RPMI7951 (cell line): ENCODE measurements at places on chromosomes 16 and 17.

DNA sequence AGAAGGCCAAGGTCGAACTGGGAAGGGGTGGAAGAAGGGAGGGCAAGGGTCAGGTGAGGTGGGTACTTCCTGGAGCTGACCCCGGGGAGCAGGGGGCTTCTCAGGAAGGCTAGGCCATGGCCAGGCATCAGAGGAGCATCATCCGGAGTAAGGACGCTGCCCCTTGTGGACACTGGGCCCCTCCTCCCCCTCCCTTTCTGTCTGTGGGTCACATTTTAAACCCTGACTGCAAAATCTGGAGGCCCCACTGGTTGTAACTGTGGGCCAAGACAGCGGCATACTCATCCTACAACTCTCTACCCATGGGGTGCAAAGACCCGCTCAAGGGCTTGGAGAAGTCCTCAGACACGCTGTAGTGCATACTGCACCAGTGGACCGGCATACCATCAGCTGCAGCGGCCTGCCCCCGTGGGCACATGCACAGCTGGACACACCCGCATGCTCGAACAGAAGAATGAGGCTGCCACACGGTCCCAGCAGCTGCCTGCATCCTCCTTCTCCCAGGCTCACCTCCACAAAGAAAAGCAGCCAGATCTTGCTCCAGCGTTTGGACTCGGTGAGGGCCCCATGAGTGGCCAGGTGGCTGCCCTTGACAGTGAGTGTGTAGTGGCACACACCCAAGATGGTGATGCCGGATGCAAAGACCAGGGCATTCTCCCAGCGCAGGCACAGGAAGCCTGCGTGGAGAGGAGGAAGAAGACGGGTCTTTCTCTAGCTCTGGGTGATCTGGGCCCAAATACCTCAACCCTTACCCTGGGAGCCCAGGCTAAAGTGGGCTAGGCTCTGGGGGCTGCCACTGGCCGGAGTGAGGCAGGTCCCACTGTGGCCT is 1.2 kb downstream of the FADS6 start:
- DNase-seq: no peak

- peak; percentile 68 for DNase-seq
These were observed 651 bp downstream of the SHMT1 start for GRCh38 chr17:18362698-18363100.

DNA sequence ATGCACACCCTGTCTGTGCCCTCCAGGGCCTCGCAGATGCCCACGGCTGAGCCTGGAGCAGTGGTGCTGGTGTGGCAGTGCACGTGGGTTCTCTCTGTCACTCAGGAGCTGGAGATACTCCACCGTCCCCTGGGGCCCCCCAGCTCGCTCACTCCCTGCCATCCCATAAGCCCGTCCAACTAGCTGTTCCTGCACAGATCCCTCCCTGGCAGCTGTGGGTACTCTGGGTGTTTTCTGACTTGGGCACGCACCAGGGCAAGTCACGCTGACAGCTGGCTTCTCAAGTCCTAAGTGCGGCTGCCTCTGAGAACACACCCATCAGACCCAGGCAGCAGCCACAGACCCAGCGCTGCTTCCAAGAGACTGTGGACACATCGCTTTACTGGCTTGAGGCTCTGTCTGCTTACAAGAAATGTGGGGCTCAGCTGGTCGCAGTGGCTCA is 25.4 kb upstream of the ITGB4 start:
- DNase-seq: peak; percentile 68

DNA sequence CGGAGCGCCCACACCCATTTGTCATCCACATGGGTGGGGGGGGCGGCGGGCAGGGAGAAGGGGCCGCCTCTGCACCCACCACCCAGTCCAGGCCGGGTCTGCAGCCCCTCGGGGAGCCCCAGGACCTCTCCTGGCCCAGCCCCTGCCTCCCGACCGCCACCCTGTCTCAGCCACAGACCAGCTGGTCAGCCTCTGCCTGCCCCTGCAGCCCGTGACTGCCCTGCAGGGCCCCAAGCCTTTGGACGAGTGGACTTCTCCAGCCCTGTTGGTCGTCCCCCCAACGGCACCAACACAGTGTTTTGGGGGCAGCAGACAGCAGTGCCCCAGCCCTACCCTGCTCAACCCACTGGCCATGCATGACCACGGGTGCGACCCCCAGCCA is 1.2 kb downstream of the PRR35 start:
- no peak for DNase-seq

- peak; percentile 60 for DNase-seq
These were observed 5.5 kb downstream of the GAS2L2 start for GRCh38 chr17:35747540-35748017.

DNA sequence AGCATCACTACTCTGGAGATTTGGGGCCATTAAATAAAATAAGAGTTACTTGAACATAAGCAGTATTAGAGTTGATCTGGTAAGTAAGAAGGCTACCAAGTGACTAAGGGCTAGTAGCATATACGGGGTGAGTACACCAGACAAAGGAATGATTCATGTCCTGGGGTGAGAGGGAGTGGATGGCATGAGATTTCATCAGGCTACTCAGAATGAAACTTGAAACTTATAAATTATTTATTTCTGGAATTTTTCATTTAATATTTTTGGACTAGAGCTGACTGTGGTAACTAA is 2.3 kb downstream of the SLFN5 start:
- peak; percentile 82 for DNase-seq

DNA sequence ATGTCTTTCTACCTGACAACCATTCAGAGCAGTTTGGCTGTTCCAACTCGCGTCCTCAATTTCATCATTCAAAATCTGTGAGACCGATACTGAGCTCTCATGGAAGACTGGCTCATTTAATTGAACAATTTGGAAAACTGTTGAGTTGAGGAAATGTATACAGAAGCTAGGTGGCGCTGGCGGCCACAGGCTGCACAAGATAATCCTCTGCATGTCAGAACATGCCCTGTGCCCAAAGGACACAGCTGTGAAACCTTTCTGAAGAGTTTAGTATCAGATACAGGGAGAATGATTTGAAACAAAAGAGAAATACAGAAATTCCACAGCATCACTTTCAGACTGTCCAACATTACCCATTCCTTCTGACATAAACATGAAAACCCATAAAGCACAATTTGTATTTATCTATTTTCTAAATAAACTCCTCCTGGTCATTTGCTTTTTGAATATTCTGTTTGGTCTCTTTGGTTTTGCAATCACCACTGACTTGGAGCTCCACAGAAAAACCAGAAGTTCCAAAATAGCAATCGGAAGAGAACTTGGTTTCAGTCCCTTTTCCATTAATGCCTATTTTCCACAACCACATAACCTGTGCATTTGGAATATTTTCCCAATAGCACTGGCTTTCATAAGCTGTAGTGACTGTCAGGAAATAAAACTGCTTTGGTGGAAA is 192.8 kb downstream of the MAP2K6 start:
- DNase-seq: peak; percentile 62

- DNase-seq: no peak
These were observed 619.3 kb downstream of the TP53TG3F start for GRCh38 chr16:34078691-34079090.

GRCh38 chr17:83161298-83162034 is 82.1 kb downstream of the METRNL start:
- peak; percentile 92 for DNase-seq

DNA sequence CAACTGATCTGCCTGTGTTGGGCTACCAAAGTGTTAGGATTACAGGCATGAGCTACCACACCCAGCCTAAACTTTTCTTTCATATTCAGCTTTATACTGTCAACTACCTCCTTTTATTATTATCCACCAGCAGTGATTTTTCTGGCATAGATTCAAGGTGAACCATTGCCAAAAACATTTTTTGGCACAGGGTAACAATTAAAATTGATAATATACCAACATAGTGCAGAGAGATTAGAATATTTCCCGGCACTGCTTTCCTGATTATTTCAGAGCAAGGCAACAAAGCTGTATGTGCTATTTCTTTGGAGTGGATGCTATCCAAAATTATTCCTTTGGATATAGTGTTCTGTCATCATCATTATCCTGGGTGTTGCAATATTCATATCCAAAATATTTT is 781.6 kb upstream of the SOX9 start:
- DNase-seq: no peak

DNA sequence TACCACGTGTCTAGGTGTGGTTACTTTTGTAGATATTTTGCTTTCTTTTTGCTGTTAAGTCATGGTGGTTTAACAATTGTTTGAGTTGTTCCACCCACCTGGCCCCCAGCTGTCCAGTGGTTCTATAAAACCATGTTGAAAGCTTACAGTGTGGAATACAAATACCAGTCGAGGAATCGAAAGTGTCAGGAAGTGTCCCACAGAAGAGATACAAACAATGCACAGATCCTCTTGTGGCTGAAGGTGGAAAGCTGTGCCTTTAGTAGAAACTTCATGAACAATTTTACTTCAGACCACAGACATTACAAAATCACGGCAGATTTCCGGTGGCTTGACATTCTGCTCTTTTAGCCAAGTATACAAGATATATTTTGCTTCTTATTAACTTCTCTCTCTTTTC is 782.4 kb upstream of the SOX9 start:
- DNase-seq: peak; percentile 95

GRCh38 chr17:57050306-57050705 is 34.7 kb upstream of the AKAP1 start:
- DNase-seq: no peak

GRCh38 chr16:65717846-65718245 is 596.0 kb upstream of the CDH11 start:
- no peak for DNase-seq

GRCh38 chr16:88077328-88078108 is 126.3 kb downstream of the BANP start:
- DNase-seq: no peak

DNA sequence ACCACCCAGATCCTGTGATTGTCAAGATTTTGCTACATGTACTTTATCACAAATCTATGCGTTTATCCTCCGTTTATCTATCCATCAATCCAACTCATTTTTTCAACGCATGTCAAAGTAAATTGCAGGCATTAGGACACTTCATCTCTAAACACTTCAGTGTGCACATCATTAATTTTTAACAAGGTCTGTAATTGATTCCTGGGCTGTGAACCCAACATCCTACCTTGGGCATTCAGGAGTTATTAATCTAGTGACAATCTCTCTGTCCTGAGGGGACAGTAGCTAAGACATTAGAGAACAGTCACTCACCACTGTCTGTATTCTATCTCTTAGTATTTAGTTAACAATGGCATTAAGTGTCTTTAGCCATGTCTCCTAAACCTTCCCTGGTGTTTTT is 264.7 kb downstream of the SOX9 start:
- DNase-seq: no peak

DNA sequence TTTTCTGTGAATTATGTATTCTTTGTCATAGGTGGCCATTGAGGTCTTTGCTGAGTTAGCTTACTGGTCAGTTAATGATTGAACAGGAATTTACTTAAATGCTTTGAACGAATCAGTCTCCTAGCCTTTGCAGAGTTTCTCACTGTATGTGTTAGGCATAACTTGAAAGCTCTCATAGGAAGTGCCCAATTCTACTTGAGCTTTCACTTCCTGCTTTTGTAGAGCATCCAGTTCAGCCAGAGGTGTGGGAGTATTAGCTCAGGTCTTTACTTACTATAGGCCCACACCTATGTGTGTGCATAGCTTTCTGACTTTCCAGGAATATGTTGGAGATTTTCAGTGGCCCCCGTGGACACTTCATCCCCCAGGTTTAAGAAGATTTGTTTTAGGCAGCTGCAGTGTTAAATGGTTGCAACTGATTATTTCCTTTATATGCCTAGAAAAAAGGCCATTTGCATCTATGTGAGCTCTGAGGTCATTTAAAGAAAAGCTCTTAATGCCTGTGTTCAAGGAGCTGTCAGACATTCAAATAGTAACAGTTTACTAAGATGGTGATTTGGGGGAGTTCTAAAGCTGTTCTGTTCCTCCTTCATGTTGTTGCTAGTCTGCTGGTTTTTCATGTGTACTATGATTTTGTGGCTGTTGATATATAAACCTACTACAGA is 62.3 kb downstream of the PHKB start:
- DNase-seq: no peak

DNA sequence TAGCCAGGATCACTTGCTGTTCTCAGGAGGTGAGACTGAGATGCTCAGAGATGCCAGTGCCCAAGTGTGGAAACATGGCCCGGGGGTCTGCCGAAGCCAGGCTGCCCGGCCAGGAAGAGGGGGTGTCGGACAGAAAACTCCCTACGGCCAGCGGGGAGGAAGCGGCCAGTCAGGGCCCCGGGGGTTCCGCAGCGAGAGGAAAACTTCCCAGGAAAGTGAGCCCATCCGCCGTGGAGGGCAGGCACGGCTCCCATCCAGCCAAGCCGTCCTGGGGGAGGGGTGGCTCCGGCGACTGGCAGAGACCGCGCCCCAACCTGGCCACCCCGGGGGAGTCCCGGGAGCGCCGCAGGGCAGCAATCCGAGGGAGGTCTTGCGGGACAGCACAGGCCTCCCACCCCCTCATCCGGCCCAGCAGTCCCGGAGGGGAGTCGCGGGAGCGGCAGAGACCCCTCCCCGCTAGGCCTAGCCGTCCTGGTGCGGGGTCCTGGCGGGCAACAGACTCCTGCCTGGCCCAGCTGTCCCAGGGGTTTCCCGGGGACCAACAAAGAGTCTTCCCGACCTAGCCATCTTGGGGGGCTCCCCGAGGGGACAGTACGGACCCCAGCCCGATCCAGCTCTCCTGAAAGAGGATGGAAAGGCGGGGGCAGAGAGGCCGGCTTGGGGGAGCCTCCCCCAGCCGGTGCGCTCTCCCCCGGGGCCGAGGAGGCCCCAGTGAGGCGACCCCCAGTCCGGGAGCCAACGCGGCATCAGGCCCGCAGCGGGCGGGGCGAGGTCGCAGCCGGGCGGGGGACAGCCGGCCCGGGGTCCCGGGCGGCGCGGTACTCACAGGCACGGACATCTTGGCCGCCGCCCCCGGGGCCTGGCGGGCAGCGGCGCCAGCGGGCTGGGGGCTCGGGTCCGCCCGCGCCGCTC is 13.8 kb upstream of the BCAR1 start:
- DNase-seq: peak; percentile 45

- peak; percentile 72 for DNase-seq
These were observed 14.7 kb upstream of the MEOX1 start for GRCh38 chr17:43676471-43676870.

- no peak for DNase-seq
These were observed 7.3 kb downstream of the BAHCC1 start for GRCh38 chr17:81402530-81402941.

DNA sequence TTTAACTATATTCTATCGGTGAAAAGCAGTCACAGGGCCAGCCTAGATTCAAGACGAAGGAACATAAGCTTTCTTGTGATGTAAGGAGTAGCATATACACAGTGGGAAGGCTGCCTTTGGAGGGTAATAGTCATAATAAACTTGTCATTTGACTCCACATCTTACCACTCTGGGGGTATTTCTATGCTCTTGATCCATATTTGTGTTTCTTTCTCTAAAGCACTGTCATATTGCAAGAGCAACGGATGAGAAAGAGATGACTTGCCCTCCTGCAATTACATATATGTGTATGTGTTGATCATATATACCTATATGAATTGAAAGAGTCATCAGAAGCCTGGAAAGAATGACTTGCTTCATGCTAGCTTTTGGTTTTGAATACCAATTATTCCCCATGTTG is 225.4 kb upstream of the HS3ST3A1 start:
- no peak for DNase-seq

- DNase-seq: no peak
These were observed 53.8 kb upstream of the MTMR4 start for GRCh38 chr17:58568044-58568799.

DNA sequence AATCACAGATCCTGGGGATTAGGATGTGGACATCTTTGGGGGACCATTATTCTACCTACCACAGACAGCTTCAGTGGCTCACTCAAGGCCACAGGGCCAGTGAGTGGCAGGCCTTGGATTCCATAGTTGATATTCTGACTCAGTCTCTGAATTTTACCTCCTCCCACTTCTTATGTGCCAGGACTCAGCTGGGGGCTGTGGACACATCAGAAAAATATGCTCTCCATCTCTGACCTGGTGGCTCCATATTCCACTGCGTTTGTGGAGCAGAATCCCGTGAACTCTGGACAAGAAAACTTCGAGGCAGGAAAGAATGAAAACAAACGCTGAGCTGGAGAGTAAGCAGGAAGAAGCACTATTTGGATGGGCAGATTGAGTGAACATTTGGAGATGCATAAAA is 301.8 kb upstream of the MAF start:
- DNase-seq: no peak
